ENCODE measurements at places on chromosomes 4 and X.

- no peak for DNase-seq
Observed at GRCh38 chr4:123593655-123594054, 197.1 kb downstream of the SPRY1 start.

- no peak for DNase-seq
Observed at GRCh38 chr4:182137343-182137742, 105.9 kb upstream of the TENM3 start.

DNA sequence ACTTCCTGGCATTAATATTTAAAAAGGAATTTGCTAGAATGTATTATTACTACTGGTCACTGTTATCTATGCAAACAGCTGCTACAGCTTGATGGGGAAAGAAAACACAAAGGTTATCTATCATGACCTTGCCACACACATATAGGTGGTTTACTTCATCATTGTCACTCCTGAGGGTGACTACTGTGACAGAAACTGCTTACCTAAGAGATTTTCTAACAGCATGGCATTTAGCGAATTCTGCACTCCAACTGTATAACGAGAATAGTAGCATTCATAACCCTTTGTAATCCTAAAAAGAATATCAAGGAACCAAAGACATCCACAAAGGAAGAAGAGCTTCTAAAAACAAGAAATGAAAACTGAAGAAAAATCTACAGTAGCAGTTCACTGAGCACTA is 74.6 kb upstream of the SPOCK3 start:
- no peak for DNase-seq

GRCh38 chr4:185779517-185779916 is 32.5 kb downstream of the SORBS2 start:
- DNase-seq, result no peak

DNA sequence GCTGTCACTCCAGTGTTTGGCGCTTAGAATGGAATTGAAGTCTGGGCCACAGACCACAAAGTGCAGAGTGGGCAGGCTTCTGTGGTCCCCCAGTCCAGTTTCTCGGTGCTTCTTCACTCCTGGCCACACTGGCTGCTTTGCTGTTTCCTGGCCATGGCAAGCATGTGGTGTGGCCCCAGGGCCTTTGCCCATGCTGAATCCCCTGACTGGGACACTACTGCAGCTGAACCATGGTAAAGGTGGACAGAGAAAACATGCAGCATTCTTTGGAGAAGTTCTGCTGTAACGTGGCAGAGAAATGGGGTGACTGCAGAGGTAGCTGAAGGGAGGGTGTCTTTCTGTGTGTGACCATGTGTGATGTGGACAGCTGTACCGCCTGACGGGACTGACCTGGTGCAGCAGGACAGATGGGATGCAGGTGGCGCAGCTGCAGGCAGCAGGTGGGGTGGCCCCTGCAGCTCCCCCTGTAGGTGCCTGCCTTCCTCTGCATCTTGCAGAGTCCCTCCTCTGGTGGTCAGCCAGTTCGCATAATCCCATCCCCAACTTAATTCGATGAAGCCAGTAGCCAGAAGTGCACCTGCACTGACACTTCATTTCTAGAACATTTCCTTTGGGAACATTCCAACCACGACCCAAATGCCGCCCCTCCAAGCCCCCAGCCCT is 13.2 kb upstream of the S100P start:
- DNase-seq, result no peak

DNA sequence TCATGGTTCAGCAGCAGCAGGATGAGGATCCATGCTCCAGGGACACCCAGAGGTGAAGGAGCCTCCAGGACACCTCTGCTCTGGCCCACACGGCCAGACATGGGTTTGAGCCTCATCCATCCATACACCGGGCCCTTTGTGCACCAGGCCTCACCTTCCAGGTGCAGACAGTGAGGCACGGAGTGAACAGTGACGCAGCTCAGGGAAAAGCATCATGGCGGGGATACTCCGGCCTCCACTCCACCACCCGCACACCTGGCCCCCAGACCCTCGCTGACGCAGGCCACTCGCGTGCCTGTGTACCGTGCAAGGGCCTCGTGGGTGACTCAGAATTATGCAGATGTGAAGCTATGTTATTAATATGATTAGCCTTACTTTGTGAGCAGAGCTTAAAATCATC is 33.3 kb downstream of the ADRA2C start:
- DNase-seq, result peak; percentile 34

DNA sequence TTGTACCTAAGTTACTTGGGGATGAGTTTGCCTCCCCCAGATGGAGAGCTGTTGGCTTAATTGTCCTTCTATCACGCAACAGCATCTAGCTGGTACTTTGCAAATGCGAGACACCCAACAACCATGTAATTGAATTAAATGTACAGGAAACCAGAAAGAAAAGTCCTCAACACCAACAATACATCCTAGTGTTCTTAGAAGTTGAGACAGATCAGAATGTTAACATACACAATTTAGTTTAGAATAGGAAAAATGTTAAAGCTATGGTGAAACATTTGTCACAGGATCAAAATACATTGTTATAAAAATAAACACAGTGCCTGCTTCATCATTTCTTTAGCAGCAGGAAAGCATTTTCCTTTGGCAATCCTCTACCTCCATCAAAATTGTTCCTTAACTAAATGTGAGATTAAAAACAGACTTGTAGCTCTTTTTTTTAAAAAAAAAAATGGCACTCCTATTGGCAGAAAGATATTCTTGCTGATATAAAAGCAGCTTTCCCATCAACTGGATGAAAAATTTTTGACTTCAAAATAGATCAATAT is 163.1 kb upstream of the MID1 start:
- DNase-seq, result no peak
